Daoy (cell line): ENCODE measurements at places on chromosomes 1 and 21. TPM values are rescaled to one million over a fixed set of nuclear protein-coding genes. Genes with fewer than 3 reads are reported as not detected.

FCGR2B gene
- not detected in 2 replicates for total RNA-seq

GRCh38 chr1:59556802-59557548, 257.8 kb upstream of the HOOK1 start:
- DNase-seq: no peak

TMEM269 gene
- total RNA-seq: 0.03 TPM in 1 of 2 replicates, not detected in the other

- peak; percentile 37 for DNase-seq
Observed at GRCh38 chr1:161473348-161473747, 31.9 kb upstream of the FCGR2A start.

DNA sequence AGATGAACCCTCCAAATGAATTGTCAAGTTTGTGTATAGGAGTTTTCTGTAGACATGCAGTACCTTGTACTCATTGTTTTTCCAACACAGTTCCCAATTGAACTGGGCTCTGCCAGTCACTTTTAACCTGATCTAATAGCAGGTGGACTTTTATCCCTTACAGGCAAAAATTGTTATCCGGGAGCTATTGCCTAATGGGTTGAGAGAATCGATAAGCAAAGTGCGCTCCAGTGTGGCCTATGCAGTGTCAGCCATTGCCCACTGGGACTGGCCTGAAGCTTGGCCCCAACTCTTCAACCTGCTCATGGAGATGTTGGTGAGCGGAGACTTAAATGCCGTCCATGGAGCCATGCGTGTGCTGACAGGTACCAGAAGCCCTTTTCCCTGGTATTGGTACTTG, 19.3 kb downstream of the IPO9 start:
- DNase-seq: no peak

DNA sequence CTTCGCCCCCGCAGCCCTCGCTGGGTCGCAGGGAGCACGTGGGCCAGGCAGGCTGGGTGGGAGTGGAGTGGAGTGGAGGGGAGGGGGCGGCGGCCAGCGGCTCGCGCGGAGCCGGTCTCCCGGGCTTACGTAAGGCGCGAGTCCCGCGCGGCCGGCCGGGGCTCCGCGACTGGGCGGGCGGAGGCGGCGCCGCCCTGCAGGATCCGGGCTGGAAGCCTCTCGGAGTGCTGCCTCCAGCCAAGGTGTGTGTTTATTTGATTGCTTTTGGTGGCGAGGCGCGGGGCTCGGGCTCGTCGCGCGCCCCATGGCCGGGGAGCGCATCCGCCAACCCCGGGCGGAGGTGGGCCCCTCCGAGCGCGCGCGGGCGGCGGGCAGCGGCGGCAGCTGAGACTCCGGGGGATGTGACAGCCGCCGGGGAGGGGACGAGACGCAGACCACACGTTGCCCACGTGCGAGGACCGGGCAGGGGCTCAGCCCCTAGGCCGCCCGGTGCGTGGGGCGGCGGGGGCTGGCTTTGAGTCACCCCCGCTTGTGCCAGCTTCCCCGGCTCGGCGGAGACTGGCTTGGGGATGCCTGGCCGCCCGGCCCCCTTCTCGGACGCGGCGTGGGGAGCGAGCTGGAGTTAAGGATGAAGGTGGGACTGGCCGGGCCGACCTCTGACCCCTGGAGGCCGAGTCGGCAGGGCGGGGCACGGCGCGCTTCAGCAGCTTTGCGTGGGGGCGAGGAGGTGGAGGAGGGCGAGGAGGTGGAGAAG, 402 bp upstream of the AK4 start:
- DNase-seq: peak; percentile 59

DNA sequence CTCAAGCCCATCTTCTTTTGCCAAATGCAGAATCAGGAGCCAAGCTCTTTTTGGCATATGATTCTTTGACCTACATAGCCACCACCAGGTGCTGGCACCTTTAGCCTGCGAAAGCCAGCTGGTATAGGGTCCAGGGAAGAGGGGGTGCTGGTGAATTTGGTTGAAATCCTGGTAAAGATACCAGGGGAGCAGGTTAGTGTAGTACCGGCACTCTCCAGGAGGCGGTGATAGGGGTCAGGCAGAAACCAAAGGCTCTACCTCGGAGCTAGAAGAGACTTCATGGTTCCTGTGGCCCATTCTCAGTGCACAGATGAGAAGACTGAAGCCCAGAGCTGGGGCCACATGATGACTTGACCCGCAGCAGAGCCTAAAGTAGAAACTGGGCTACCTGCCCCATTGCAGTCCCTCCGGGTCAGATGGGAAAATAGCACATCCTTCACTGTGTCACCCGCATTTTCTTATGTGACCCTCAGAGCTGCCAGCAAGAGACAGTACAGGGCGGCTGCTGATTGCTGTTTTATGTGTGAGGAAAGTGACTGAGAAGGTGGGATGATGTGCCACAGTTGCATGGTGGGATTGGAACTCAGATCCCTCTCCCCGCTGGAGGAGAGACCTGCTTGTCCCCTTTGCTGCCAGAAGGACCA, 36.0 kb upstream of the IL19 start:
- DNase-seq: peak; percentile 29

DNA sequence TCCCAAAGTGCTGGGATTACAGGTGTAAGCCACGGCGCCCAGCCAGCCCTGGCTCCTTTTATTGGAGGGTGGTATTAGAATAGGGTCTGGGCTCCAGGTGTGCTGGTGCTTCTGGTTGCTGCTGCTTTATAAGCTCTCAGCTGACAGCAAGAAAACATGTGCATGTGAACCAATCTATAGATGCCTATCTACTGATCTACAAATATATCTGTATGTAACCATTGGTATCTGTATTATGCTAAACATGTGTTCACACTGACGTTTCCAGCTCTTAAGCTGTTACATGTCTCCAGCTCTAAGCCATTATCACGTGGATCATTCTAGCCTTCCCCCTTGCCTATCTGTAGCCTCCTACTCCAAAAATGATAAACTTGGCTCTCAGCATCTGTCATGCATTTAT, 82.4 kb downstream of the ST6GALNAC3 start:
- no peak for DNase-seq

LEPR gene
- 6.5 and 7.1 TPM in 2 replicates for total RNA-seq

GRCh38 chr1:209657140-209657879, 5.1 kb upstream of the LAMB3 start:
- DNase-seq: peak; percentile 47

GRCh38 chr1:110048240-110048639, 13.8 kb downstream of the STRIP1 start:
- no peak for DNase-seq

- no peak for DNase-seq
Observed at GRCh38 chr21:46385846-46386733, 62.1 kb downstream of the PCNT start.

DNA sequence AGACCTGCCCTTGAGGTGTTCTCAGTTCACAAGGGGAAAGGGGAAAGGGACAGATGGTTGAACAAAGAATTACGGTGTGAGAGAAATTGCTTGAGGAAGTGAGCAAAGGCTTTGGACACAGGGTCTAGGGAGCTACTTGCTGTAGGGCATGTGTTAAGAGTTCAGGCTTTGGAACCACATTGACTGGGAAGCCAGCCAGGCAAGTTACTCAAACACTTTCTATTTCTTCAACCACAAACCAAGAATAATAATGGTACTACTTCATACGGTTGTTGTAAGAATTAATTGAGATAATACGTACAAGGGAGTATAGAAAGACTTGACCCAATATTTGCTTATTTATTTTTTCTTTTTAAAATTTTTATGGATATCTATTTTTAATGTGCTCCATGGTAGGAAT, 26.6 kb downstream of the AK4 start:
- peak; percentile 96 for DNase-seq

GLRX2 gene
- 33.9 and 40.3 TPM in 2 replicates for total RNA-seq

ECM1 gene
- 13.8 and 15.4 TPM in 2 replicates for total RNA-seq

GRCh38 chr1:81118550-81118949, 682.2 kb upstream of the ADGRL2 start:
- no peak for DNase-seq

GRCh38 chr21:38843806-38844503, 38.2 kb downstream of the ETS2 start:
- DNase-seq: no peak

- peak; percentile 63 for DNase-seq
Observed at GRCh38 chr1:15616373-15617172, 685 bp upstream of the DDI2 start.
